ENCODE measurements at places on chromosomes 13 and 19.

GRCh38 chr13:110426735-110427134 is 119.7 kb downstream of the COL4A2 start:
- no peak for DNase-seq

DNA sequence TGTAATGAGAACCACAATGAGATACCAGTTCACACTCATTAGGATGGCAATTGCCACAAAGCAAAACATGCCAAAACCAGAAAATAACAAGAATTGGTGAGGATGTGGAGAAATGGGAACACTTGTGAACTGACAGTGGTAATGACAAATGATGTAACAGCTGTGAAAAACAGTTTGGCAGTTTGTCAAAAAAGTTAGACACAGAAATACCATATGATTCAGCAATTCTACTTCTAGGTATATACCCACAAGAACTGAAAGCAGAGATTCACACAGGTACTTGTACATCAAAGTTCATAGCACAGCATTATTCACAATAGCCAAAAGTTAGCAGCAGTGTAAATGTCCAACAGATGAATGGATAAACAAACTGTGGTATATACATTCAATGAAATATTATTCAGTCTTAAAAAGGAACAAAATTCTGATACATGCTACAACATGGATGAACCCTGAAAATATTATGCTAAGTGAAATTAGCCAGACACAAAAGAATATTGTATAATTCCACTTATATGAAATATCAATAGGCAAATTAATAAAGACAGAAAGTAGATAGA is 96.5 kb downstream of the UGGT2 start:
- no peak for DNase-seq

- DNase-seq, result no peak
These were observed 180.4 kb downstream of the DNAJC15 start for GRCh38 chr13:43203781-43204180.

GRCh38 chr13:47437406-47437805 is 540.6 kb upstream of the HTR2A start:
- DNase-seq, result no peak

DNA sequence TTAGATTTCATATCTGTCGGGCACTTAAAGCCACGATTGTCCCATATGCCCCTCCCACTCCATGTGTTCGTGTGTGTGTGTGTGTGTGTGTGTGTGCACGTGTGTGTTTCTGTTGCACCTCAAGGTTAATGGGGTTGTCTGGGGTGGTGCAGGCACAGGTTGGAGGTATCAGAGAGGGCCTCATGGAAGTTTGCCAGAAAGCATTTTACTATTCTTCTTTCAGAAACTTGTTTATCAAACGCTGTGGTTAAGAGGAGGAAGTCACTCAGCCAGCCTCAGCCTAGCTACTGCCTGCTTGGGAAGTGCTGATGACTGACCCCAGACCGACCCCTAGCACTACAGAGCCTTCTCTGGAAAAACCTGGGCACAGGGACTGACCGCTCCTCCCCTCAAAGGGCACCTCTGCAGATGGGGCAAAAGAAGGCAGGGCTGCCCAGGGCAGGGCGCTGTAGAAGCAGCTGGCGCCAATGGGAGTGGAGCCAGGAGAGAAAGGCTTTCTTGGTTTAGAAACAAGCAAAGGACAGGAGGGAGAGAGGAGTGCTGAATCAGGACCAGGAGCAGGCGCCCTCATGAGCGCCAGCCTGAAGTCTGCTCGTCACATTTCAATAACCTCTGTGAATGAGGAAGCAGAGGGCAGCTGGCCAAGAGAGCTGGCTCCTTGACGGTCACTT is 3.9 kb downstream of the SIAH3 start:
- no peak for DNase-seq

DNA sequence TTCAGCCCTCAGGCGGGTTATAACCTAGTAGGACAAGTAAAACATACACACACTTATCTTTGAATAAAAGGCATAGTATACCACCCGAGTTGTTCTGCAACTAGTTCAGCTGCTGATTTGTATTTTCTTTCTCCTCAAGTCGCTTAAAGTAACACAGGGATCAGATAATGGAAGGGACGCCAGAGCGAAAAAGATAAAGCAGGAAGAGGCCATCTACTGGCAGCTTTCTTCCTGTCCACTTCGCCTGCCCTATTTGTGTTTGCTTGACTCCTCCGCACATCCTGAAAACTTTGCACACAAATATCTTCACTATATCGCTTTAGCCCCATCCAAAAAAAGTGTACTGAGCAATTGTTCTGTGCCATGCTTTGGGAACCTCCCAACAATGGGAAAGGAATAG is 238.0 kb upstream of the SOX21 start:
- no peak for DNase-seq

DNA sequence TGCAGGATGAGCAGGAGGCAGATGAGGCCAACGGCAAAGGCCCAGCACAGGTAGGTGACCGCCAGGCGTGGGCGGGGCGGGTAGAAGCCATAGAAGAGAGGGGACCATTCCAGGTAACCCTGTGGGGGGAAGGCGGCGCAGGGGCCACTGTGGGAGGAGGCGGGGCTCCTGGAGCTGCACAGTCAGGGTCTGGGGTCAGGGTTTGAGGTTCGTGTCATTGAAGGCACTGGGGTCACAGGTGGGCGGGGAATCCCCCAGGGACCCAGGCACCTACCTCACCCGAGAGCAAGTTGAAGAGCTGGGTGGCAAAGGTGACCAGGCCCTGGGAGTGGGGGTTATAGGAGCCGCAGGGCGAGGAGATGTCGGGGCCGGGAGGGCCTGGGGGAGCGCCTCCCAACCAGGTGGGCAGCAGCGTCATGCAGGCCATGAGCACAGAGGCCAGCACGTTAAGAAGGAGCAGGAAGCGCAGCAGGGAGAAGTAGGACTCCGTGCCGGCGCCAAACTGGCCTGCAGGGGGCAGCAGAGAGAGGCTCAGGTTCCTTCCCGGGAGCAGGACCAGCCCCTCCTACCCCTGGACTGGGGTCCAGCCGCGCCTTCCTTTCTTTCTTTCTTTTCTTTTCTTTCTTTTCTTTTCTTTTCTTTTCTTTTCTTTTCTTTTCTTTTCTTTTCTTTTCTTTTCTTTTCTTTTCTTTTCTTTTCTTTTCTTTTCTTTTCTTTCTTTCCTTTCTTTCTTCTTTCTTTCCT is 4.6 kb downstream of the TMC4 start:
- DNase-seq, result peak; percentile 69

GRCh38 chr19:18910801-18911436 is 8.3 kb downstream of the COPE start:
- DNase-seq, result no peak

DNA sequence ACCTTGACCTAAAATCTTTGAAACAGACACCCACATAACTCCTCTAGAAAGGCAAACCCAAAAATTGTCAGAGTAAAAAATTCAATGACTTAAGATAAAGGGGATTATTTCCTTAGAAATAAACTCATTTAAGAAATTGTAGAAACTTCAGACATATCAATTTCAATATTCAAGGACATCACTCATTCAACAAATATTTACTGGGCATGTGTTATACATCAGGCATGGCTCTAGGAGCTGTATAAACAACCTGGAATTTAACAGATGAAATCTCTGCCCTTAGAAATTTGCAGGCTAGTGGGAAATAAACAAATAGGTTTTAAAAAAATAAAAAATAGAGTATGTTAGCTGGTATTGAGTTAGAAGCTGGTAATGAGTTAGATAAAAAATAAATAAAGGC is 84.0 kb upstream of the LSM14A start:
- DNase-seq, result no peak

DNA sequence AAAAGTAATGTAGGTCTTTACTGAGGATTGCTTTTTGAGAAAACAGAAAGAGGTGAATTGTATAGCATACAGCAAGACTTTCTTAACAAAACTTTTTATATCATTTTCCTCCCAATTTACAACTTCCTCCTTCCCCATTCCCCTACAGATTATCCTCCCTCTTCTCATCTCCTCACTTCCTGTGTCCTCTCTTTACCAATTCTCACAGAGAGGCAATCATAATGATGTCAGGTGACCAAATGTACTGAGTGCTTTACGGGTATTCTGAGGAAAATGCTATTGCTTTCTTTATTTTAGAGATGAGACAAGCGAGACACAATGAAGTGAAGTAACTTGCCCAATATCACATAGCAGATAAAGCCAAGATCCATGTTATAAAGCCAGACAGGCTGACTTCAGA is 1.7 kb upstream of the MTMR6 start:
- no peak for DNase-seq

DNA sequence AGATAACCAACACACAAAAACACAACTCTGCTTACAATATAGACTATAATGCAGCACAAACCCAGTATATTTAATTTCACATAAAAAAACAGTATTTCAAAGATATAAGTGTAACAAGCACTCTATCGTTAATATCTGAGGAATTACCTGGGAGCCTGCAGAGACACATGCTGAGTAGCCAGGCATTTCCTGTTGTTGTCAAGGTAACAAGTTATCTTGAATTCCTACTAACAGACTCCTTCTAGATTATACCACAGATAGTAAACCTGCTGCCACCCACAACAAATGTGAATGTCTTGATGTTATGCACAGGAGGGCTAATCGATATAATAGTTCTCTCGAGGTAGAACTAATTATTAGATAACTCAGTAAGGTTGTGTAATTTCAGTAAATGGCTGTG is 826.0 kb upstream of the PRR20A start:
- DNase-seq, result no peak

- DNase-seq, result no peak
These were observed 1.1 kb downstream of the RPL36 start for GRCh38 chr19:5690955-5691821.

GRCh38 chr13:108176685-108177274 is 38.6 kb downstream of the LIG4 start:
- DNase-seq, result no peak

- DNase-seq, result no peak
These were observed 2.4 kb downstream of the PDX1 start for GRCh38 chr13:27921961-27922882.

- DNase-seq, result no peak
These were observed 2546.0 kb downstream of the PCDH9 start for GRCh38 chr13:64684108-64684507.

GRCh38 chr19:49579193-49579592 is 1.2 kb downstream of the NOSIP start:
- no peak for DNase-seq

DNA sequence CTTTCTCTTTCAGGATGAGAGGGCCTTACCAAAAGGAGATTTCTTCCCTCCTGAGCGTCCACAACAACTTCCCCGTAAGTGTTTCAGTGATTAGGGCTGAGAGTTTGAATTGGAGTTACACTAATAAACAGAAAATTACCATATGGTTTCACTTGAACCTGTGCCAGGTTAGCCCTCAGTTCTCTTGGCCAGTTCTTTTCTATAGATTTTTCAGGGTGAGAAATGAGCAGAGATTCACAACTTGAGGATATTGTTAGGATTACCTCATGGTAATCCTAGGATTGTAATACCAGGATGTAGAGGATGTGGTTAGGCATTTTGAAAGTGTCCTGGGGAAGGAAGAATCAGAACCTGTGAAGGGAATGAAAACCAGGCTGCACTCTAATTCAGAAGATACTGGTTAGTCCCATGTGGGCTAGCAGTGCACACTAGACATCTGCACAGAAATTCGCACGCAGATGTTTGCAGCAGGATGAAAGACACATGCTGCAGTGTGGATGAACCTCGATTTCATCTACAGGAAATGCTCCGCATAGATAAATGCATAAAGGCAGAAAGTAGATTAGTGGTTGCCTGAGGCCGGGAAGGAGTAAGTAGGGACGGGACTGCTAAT is 24.1 kb downstream of the HNRNPM start:
- no peak for DNase-seq

DNA sequence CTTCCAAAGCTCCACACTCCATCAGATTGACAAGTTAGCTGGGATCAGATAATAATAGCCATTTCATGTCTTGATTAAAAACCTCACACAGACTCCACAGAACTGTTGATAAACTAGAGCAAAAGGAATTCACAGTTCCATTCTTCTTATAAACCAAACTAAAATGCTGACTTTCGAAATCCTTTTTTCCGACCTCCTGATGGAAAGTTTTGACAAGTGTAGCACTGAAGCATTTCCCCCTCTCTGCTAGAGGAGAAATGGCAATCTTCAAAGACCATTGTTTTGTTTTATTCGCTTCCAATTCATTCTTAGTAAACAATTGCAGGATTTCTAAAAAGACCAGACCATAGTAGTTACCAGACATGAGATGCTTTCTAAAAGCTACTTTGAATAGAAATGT is 58.8 kb downstream of the COL4A2 start:
- no peak for DNase-seq

GRCh38 chr13:77028202-77028601 is 1.2 kb upstream of the FBXL3 start:
- no peak for DNase-seq

DNA sequence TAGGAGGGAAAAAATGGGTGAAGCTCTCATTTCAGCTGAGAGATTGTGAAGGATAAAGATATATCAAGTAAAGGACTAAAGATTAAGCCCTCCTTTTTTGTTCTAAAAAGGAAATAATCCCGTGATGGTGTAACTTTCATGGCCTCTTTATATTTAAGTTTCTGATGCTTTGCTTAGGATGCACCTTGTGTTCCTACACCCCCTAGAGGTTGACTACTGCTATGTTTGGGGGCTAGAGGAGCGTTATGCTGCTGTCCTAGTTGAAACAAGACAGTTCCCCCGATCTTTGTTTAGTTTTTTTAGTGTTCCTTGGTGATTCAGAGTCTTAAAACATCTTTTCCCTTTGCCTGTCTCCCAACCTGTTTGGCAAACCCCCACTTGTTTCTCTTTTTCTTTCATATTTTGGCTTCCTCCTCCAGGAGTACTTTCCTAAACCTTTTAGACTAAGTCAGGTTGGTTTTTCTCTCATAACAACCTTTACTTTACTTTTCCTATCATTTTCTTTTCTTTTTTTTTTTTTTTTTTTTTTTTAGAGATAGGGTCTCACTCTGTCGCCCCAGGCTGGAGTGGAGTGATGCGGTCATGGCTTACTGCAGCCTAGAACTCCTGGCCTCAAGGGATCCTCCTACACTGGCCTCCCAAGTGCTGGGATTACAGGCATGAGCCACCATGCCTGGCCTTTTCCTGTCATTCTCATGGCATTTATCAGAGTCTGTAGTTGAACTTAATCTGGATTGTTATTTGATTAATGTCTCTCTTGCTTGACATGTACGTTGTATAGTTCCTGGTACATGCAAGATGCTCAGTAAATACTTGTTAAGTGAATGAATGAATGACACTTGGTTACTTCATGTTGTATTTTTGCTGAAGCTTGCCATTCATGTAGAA is 2.8 kb downstream of the UBA2 start:
- no peak for DNase-seq

GRCh38 chr13:44274771-44275205 is 98.8 kb upstream of the SERP2 start:
- no peak for DNase-seq

DNA sequence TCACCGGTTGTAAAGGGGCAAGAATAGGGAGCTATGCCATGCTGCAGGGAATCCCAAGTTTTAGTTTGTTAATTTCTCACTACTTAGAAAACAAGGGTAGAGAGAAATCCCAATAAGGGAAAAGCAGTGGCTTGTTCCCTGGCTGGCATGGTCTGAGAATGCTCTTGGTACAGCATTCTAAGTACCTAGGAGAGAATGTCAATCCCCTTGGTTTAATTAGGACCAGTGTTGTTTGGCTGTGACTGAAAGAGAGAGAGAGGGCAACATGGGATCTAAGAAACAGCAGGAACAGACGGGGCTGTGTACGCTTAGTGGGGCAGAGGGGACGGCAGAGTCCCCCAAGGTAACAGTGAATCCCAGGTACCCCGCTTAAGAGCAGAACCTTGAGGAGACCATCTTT is 228.8 kb downstream of the PCDH9 start:
- DNase-seq, result no peak

GRCh38 chr13:63279136-63279535 is 1863.5 kb upstream of the PCDH20 start:
- no peak for DNase-seq

- DNase-seq, result no peak
These were observed 37.3 kb downstream of the KLF2 start for GRCh38 chr19:16361926-16362325.
